ENCODE measurements at places on chromosomes 3 and 15.

DNA sequence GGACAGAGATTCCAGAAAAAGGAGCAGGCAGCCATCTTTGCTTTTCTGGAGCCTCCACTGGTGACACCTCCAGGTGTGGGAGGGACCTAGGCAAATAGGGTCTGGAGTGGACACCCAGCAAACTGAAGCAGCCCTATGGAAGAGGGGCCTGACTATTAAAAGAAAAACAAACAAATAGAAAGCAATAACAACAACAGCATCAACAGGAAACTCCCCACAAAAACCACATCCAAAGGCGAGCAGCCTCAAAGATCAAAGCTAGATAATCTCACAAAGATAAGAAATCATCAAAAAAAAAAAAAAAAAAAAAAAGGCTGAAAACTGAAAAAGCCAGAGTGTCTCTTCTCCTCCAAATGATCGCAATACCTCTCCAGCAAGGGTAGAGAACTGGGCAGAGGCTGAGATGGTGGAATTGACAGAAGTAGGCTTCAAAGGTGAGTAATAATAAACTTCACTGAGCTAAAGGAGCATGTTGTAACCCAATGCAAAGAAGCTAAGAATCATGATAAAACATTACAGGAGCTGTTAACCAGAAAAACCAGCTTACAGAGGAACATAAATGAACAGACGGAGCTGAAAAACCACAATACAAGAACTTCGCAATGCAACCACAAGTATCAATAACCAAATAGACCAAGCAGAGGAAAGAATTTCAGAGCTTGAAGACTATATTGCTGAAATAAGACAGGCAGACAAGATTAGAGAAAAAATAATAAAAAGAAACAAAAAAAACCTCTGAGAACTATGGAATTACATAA is 225.4 kb downstream of the CTNNB1 start:
- DNase-seq, result no peak

- DNase-seq, result no peak
Observed at GRCh38 chr3:32733631-32734229, 48.7 kb downstream of the CNOT10 start.

DNA sequence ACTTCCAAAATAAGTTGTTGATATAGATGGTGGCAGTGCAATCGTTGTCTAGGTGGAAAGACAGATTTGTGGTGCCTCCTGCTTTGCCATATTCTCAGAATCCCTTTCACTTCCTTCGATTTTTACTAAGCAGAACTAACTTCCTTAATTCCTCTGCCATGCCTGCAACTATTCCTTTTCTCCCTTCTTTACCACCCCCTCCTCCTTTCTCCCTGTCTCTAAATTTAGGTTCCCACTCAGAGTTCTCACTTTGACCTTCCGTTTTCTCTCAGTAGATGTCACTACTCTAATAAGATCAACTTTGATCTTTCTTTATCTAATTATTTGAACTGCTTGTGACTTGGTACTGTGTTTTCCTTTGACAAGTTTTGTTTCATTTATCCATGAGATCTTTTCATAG is 351.2 kb downstream of the LPP start:
- no peak for DNase-seq

- DNase-seq, result no peak
Observed at GRCh38 chr15:95134431-95135110, 903.2 kb downstream of the MCTP2 start.

GRCh38 chr3:170909129-170909903 is 879 bp upstream of the EIF5A2 start:
- no peak for DNase-seq

- no peak for DNase-seq
Observed at GRCh38 chr3:62433396-62433795, 60.0 kb upstream of the FEZF2 start.

DNA sequence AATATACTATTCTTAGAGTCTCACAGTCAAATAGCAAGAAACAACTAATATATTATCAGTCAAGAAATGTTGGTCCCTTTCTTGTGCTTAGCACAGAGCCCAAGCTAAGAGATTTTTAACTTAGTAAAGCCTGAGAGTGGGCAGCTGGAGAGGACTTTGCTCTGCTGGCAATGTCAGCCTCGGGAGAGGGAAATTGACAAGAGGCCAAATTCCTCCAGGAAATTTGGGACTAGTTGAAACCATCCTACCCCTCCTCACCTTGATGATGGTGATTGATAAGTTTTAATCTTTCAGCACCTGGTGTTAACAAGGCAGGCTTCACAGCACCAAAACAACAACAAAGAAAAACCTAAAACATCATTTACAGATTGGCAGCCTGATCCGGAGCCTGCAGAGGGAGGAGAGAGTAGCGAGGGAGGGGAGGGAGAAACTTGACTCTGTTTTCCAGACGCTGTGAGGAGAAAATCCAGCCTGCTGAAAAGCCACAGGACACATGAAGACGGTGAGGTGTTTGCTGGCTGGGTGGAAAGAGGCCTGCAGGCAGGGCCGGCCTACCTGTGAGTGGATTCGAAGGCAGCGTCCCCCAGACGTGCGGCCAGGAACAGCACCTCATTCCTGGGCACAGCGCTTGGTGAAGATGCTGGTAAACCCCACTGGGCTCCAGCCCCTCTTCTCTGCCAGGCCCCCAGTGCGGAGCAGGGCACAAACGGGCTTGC is 150.9 kb downstream of the LRRC28 start:
- DNase-seq, result no peak

DNA sequence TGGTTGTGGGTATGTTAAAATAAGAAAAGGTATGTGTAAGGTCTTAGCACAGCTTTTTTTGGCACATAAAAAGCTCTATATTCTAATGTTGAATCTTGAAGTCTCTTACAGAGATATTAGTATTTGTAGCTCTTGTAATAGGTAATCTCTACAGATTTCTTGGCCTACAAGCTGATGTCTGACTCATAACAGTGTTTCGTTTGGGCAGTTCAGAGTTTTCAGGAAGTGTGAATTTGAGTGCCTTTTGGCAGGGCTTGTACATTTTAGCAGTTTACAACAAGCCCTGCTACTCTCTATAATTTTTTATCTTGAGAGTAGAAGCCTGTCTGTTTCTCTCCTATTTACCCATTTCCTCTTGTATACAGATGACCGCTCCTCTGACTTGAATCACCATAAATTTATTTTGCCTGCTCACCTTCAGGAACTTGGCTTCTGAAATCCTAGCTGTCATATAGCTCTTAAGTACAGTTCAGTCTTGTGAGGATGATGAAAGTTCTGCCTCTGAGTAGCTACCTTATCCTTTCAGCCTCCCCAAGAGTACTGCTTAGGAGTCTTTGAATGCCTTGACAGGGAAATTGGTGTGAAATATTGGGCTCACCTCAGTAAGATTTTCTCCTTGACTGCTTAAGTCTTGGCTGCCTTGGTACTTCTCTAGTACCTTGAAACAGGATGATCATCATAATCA is 419.9 kb upstream of the RARB start:
- no peak for DNase-seq

DNA sequence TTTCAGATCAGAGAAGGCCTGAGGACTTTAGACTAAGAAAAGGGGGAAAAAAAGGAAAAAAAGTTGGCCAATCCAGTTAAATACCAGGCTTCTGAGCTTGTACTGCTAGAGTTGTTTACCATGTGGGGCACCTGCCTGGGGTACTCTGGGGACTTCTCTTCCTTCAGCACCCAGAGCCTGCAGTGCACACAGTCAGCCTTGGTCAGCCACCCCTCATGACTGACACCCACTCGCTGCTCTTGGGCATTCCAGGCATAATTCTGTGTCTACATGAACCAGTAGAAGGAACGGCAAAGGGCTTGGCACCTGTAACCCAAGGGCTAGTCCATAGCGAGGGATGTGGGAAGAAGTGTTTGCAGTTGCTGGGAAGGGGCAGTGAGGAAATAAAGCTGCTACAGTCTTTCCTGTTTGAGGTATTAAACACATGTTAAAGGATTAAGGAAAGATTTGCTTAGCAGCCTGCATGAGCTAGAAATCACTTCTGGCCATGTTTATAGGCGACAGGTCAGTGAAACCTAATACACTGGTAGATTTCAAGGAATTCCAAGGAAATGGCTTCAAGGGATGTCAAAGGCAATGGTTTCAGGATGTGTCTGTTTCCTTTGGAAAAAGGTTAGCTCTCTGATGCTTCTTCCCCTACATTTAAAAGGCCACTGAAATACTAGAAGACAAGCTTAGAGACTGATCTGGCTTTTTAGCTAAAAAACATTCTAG is 232.5 kb downstream of the CHST2 start:
- no peak for DNase-seq

DNA sequence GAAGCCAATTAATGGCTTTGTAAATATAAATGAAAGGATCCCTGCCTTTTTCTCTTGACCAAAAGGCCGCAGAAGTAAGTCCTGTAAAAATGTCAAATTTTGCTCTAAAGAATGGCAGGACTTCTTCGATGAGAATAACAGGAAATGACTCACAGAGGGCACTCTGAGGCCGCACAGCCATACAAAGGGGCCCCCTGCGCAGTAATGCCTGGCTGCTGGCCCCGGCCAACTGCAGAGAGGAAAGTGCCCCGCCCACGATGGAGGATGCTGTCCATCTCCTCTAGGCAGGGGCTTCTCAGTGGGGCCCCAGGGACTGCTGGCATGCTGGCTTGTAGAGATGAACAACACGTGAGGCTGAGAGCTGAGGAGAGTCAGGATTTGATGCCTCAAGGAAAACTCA is 18.1 kb upstream of the SCN10A start:
- no peak for DNase-seq

- no peak for DNase-seq
Observed at GRCh38 chr15:80468796-80469195, 64.6 kb downstream of the ARNT2 start.

DNA sequence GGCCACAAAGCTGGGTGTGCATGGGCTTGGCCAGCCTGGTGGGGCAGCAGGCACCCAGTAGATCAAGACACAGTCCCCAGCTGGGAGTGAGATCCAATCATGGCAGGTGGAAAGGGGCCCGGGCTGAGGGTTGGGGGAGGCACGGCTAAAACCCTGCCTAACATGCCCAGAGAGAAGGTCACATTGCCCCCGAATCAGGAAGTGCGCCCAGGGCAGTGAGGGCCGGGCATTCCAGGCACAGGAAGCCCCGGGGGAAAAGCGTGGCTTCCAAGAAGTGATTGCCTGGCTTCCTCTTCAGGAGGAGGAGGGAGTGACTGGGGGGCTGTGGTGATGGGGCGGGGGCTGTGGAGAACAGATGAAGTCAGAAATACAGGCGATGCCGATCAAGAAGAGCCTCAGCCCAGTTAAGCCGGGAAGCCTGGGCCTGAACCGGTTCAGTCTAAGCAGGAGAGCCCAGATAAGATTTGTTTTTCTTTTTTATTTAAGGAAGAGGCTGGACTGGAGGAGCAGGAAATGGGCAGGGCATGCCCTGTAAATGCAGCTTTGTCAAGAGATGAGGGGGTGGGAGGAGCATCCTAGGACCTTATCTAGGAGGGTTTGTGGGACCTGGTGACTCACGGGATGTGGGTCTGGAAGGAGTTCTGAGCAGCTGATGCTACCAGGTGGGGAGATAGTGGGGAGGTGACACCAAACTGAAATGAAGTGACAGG is 83.9 kb downstream of the CHSY1 start:
- no peak for DNase-seq

- no peak for DNase-seq
Observed at GRCh38 chr3:194158942-194159439, 23.0 kb downstream of the HES1 start.

DNA sequence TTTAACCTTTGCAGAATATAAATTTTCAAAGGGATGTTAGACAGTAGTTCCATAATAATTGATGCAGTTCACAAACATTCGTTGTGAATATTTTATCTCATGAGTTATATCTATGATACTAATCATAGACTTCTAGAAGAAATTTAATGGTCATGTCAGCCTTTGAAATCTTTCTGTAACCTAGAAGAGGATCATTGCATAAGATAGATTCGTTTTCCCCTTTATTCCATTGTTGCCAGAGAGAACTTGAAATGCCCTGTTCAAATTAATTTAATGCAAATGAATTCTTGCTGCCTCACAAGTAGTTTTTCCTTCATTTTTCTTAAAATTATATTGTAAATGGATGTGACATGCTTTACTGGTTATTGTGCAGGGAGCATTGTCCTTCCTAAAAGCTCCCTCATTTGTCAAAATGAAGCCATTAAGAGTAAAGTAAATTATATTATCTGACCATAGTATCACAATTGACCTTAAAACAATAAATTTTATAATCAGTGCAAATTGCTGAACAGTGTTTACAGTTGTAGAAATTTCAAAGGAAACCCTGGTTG is 128.5 kb upstream of the ZNF717 start:
- no peak for DNase-seq
